Retina (tissue), 1 donor: ENCODE measurements at places on chromosomes 4 and X.

- no peak for DNase-seq
Observed at GRCh38 chr4:82555276-82555675, 6.5 kb downstream of the TMEM150C start.

DNA sequence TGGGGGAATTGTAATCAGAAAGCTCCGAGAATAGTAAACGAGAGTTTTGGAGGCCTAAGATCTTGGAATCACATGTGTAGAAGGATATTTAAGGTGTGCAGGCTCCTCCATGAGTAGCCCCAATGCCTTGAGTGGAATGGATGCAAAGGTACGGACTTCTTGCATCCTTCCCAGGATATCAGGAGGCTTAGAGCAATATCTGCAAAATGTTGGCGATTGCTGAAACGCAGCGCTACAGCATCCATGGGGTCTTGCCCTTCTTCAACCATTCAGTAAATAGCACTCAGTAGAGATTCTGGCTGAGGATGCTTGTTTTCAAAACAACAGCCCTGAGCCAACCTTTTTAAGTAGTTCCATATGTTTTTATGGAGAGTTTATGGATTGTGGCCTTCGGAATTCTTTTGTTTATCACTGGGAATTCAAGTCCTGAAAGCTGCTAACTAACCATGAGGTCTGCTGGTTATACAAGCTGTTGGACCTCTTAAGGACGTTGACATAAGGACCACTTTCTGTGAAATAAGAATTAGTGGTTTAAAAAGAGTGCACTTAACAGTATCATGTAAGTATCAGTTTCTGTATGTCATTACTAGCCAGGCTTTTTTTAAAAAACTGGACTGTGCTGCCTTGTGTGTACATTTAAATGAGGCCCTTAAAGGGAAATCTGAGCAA, 228.8 kb upstream of the PGRMC2 start:
- DNase-seq: no peak

DNA sequence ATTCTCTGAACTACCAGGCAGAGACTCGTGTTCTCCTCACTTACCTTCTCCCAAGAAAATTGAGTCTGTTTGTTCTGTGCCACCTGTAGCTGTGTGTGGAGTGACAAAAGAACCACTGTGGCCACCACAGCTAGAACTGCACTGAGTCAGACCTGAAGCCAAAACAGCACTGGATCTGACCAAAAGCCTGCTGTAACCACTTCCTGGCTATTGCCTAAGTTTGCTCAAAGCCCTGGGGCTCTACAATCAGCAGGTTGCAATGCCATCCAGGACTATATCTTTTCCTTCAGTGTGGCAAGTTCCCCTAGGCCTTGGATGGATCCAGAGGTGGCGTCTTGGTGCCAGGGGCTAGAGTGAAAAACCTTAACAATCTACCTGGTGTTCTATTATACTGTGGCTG, 449.1 kb downstream of the FAM133A start:
- no peak for DNase-seq

DNA sequence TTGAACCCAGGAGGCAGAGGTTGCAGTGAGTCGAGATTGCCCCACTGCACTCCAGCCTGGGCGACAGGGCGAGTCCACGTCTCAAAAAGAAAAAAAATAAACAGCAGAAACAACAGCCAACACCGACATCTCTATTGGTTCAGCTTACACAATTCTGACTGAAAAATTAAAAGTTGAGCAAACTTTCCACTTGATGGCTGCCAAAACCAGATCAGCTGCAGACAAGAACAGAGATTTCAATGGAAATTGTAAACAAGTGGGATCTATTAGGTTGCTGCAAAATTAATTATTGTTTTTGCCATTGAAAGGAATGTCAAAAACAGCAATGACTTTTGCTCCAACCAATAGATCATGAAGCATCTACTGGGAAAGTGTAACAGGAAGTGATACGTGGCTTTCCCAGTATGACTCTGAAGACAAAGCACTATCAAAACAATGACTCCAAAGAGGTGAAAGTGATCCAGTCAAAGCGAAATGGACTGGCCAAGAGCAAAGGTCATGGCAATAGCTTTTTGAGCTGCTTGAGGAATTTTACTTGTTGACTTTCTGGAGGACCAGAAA, 26.3 kb downstream of the UPF3B start:
- no peak for DNase-seq

DNA sequence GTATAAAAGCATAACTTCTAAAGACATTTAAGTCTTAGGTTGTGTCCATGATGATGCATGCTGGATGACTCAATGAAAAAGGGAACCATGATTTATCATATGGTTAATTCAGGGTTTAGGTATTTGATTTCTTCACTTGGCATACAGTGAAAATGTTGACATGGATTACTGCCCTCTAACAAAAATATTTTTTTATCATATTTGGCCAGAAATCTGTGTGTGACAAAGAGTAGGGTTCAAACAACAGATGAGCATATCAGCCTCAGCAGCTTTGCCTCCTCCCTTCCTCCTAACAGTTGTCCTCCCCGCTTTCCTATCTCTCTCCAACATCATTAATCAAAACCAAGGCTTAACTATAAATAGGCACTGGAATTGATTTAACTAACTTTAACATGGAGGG, 46.3 kb downstream of the ARHGAP6 start:
- DNase-seq: no peak

- DNase-seq: no peak
Observed at GRCh38 chr4:138588501-138588900, 346.4 kb upstream of the SLC7A11 start.

GRCh38 chrX:19991350-19991718, 473 bp upstream of the BCLAF3 start:
- no peak for DNase-seq

DNA sequence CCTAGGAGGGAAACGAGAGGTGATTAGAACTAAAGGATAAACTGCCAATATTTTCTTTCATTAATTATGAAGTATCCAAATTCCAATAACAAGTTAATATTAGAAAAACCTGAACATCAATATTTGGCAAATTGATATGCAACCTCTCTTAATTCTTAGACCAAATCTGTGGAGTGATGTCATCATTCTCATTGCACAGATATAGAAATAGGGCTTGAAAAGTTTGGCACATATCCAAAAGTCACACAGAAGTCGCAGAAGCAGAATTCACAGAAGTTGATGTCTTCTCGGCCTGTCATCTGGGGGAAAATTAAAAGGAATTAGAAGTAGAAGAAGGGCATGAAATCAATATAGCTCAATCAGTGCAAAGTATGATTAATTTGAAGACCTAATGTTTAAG, 36.9 kb downstream of the ENPEP start:
- no peak for DNase-seq

GRCh38 chr4:146582864-146583263, 55.8 kb upstream of the POU4F2 start:
- DNase-seq: no peak

GRCh38 chrX:22090181-22090580, 58.1 kb downstream of the PHEX start:
- no peak for DNase-seq
